ENCODE measurements at places on chromosomes 4 and X.

- DNase-seq, result no peak
Measured at GRCh38 chr4:7817877-7818398, 121.7 kb downstream of the AFAP1 start.

DNA sequence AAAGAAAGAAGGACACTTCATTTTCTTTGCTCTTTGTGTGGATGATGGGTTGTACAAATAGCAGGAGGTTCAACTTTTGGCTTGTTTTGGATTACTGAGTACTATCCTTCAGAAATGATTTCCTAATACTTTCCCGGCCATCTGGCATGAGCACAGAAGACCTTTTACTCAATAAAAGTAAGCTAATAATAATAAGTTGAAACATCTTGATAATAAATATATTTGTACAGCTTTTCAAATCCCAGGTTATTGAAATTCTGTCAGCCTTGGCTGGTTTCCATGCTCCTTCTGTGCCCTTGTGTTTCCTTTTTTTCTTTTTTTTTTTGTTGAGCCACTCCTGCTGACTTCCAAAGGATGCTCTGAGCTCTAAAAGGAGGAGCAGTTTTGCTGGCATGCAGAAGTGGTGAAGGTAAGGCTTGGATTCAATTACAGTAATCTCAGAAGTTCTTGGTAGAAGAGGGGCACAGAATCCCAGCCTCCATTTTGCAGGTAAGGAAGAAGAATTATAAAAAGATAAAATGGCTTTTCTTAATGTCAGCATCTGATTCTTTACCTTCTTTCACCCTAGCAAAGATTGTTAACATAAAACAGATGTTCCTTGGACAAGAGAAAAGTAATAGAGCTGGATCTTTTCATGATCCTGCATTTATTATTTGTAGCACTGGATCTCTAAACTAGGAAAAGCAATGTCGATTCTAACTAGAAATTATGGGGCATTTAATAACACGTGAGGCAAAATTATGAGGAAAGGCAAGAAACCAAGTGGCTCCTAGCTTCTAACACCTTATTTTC is 31.9 kb downstream of the REPS2 start:
- DNase-seq, result no peak

DNA sequence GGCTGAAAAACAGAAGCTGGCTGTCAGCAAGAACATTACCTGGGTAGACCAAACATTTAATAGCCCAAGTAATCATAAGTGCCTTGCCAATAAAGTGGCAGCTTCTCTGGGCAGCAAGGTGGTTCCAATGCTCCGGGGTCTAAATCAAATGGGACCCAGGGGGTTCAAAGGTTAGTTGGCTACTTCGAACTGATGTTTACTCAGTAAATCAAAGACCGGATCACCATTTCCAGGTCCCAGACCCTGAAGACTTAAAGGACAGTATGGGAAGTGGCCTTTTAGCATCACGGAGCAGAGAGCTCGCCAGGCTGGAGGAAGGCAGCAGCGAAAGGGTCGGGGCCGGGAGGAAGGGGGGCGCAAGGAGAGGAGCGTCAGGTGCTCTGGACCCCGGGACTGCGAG is 1.0 kb downstream of the SH3KBP1 start:
- no peak for DNase-seq

DNA sequence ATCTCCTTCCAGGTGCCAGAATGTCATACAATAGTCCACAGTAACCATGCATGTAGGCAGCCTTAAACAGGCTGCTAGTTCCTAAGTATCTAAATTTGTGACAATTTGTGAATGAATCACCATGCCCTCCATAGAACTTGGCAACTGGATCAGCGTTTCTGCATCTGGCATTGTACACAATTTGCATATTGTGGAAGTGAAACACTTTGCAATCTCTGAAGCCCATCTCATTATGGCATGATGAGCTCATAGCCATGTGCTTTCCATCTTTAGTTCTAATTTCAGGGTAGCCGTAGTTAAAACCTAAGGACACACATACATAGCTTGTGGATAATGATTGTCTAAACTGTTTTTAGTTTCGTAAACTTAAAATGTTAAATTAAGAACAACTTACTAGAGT is 573.6 kb downstream of the PPP4R3C start:
- no peak for DNase-seq

GRCh38 chr4:140174543-140174942 is 20.6 kb upstream of the MAML3 start:
- DNase-seq, result no peak

DNA sequence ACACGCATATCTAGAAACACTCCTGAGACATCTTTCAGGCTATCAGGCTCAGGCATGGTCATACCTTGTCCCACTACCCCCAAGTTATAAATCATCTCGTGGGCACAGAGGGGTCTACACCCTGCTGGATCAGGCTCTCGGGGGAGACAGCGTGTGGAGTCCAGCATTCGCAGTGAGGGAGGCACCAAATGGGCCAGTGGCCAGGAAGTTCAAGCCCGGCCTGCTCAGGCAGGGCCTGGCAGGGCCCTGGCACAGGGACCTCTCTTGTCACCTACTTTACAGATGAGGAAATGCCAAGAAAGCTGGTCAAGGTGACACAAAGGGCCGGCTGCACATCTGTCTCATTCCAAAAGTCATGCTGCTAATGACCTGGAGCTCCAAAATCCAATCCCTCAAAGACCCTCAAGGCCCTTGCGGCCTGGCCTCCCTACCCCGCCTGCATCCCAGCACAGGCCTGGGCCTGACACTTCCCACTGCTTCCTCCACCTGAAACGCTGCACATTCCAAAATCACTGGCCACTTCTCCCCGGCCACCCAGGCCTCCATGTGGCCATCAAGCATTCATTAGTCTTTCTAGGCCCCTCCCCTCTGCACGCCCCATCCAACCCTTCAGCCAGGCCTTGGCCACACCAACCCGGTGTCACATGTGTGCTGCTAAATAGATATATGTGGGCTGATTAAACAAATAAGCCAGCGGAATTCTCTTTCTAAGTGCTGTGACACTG is 35.6 kb downstream of the ACOX3 start:
- no peak for DNase-seq

DNA sequence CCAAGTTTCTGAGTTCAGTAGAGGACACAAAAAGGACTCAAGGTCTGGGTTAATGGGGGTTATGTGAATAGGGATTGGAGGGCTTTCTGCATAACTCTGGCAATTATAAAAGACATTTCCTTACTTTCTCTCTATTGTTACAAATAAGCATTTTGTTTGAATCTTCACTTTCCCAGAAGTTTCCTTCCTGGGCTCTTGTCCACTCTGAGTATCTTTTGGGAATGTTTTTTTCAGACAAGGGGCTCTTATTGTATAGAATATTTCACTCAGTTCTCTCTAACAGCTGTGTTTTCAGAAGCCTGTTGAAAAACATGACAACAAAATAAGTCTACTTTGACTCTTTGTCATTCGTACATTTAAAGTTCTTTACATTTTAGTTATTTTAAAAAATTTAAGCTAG is 57.6 kb upstream of the MAP9 start:
- no peak for DNase-seq

- DNase-seq, result no peak
Measured at GRCh38 chr4:112284166-112284565, 1.5 kb downstream of the TIFA start.

DNA sequence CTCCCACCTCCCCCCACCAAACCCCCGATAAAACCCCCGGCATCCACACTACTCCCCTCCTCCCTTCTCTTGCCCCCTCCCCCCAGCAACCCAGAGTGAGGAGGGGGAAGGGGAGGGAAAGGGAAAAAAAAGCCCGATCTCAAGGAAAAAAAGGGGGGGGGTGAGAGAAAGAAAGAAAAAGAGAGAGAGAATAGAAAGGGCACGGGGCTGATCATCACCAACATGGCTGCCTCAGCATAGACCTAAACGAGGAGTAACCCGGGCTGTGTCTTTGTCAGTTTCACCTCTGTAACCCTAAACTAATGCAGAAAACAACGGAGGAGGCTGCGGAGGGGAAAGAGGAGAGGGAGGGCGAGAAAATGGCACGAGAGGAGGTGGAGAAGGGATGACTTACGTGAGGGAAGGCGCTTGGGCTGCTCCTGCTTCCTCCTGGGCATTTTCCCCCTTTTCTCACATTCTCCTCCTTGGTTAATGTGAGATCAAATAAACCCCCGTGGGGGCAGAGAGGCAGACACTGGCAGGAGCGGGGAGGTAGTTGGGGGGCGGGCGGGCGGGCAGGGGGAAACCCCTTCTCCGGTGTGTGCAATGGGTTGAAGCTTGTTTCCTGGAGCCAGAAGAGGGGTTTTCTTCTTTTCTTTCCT is 532 bp downstream of the ZNF827 start:
- DNase-seq, result peak; percentile 27

DNA sequence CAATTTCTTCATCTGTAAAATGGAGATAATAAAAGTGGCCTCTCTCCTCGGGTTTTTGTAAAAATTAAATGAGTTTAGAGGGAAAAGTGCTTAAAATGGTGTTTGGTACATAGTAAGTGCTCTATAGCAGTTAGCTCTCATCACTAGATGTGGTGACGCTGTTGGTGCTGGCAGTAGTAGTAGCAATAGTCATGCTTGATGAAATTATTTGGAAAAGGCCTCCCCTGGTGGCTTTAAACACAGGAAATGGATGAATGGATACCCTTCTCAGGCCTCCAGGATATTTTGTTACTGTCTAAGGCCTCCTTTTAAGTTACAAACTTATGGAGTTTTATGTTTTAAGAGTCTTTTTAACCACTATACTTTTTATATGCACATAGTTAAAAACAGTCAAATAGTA is 142.9 kb downstream of the CBR4 start:
- no peak for DNase-seq

- no peak for DNase-seq
Measured at GRCh38 chrX:110755061-110755460, 40.6 kb downstream of the CHRDL1 start.

DNA sequence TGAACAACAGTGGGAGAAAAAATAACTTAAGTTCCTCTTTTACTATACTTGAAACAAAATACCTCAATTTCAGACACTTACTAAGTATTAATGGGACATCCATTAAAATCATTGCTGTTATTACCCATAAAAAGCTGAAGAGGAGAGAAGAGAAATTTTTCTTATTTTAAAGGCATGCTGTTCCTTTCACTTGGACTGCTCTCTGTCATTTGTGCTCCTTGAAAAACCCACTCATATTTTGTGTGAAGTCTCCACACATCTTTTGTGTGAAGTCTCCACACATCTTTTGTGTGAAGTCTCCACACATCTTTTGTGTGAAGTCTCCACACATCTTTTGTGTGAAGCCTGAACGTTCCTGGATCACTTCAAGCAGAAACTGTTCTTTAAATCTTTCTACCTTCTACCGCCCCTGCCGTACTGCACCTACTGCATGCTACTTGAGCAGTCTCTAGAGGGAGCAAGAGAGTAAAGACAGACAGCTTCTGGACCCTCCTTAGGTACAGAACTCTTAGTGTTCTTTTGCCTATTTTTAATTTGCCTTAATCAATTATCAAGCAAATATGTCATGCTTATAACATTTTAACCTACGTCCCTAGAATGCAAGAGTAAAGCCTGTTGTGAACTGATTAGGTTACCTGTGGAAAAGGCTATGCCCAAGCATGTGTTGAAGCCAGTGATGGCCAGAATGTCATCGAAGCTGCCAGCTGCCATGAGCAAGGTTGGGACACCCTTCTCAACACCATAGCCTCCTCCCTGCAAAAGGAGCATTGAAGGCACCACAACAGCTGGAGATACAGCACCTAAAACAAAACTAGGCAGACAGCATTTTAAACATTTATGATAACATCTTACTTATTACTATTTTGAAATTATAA is 27.1 kb upstream of the SLC9B1 start:
- peak; percentile 17 for DNase-seq

GRCh38 chr4:30208731-30209435 is 511.3 kb upstream of the PCDH7 start:
- no peak for DNase-seq

- DNase-seq, result no peak
Measured at GRCh38 chrX:13158911-13159310, 114.5 kb upstream of the FAM9C start.

DNA sequence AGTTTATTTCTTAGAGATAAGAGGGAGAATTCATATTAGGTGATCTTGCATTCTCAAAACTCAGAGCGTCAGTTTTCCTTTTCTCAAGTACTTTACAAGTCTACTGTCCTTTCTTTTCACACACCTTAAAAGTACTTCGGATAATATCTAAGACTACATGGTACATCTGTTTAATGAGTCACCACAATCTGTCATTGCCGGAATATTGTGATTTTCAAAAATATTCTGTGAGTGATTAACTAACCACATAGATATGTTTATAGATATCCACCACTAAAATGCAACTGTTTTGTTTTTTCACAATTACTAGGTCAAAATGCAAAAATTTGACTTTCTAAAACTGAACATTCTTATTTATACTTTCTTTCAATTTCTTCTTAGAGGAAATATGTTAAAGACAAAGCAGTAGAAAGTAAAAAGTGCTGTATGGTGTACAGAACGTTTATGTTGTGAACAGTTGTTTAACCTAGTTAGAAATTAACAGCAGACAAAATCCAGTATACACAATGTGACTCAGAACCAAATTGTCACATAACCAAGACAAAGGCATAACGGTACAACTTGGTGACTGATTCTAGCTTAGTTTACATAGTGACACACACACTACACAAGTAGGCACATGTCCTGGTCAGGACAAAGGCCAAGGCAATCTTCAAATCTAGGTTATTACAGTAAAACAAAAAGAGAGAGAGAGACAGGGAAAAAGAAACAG is 482.9 kb downstream of the NAF1 start:
- no peak for DNase-seq

- no peak for DNase-seq
Measured at GRCh38 chr4:141387299-141387698, 166.6 kb downstream of the ZNF330 start.

- DNase-seq, result no peak
Measured at GRCh38 chrX:72269671-72270251, 7.3 kb downstream of the RPS4X start.

DNA sequence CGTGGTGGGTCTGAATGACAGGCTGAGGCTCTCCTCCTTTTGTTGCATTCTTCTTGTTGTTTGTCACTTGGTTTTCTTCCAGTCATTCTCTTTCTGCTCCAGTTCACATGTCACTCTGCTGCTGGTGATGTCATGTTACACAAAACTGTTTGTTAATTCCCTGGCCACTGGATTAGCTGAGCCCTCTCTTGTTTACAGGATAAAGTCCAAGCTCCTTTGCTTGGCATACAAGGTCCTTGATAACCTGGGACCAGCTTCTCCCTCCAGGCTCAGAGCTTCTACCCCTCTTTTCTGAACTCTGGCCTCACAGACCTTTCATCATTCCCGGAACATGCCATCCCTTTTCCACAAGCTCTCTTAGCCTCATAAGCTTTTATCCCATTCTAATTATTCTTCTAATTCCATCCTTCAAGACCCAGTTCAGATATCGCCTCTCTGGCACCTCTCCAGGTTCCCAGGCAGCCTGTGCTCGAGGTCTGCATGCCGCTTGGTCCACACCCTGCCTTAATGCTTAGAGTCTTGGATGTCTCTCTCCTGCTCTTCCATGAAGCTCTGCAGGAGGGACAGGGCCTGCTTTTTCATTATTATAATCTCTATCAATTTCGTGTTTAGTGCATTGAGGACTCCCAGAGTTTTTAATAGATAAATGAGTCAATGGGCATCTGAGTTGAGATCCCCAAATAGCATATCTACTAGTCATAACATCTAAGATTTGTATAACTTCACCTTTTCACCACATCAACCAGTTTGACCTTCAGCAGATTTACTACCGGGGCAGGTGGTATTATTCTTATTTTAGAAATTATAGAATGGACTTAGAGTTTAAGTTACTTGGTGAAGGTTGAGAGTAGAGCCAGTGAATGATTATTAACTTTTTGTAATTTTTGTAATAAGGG is 98.7 kb downstream of the TMEM131L start:
- DNase-seq, result no peak

All from stimulated activated CD4-positive, alpha-beta T cell treated with anti-CD3 and anti-CD28 coated beads, Interleukin-15, amount 100 ng/mL, for 48 hours (primary cell).